ENCODE measurements at places on chromosomes 11 and 22. TPM values are rescaled to one million over a fixed set of nuclear protein-coding genes. Genes with fewer than 3 reads are reported as not detected.

Gene ELFN2
- 4.6 TPM for total RNA-seq

Gene SYT12
- 0.58 TPM for total RNA-seq

Gene DCHS1
- 1.8 TPM for total RNA-seq

Gene AMPD3
- 5.4 TPM for total RNA-seq

GRCh38 chr11:69004411-69005182 is 8.4 kb downstream of the MRGPRF start:
- no peak for DNase-seq

DNA sequence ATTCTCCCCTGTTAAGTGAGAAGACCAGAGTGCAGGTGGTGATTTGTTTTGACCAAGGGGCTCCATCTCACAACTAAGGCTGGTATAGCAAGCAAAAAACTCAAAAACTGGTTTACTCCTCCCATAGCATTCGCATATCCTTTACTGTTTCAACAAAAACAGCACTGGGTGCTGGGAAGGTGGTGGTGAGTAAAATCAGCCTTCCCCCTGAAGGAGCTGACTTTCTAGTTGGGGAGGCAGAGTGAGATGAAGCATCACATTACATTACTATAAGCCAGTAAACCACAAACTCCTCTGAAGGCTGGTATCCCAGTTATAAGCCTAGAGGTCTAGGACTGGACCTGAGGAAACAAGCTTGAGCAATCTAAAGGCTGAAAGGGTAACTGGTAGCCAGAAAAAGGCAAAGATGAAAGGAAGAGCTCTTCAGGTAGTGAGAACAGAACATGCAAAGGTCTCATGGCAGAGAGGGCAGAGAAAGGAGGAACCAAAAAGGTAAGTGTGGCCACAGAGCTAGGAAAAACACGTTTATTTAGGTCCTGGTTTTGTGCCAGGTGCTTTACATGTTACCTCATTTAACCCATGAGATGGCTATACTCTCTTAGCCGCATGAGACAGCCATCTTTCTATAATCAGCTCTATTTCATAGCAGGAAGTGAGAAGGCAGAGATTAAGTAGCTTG is 22.3 kb downstream of the TMEM123 start:
- DNase-seq = no peak

GRCh38 chr11:19802773-19803293 is 90.2 kb downstream of the NAV2 start:
- DNase-seq = no peak

GRCh38 chr22:19812910-19813309 is 41.8 kb downstream of the GNB1L start:
- DNase-seq = no peak

GRCh38 chr11:75475767-75476650 is 43.0 kb upstream of the KLHL35 start:
- DNase-seq = no peak

- no peak for DNase-seq
Observed at GRCh38 chr11:95516786-95517185, 272.8 kb downstream of the FAM76B start.

Data from epithelial cell of proximal tubule (primary cell).